Foreskin keratinocyte (primary cell): ENCODE measurements at places on chromosomes 13 and 19. TPM values are rescaled to one million over a fixed set of nuclear protein-coding genes. Genes with fewer than 3 reads are reported as not detected.

The NALCN gene
- polyA plus RNA-seq: 0.04 TPM in 1 of 2 replicates, not detected in the other

The TMPRSS9 gene
- not detected in 2 replicates for polyA plus RNA-seq

The KLF1 gene
- polyA plus RNA-seq: 0.11 and 0.12 TPM in 2 replicates

The ZNF723 gene
- not detected in 2 replicates for polyA plus RNA-seq

The BORA gene
- polyA plus RNA-seq: 5.6 and 7.5 TPM in 2 replicates

The MYPOP gene
- 7.1 and 8.1 TPM in 2 replicates for polyA plus RNA-seq

The C19orf67 gene
- not detected in 2 replicates for polyA plus RNA-seq

The ZNF541 gene
- not detected in 2 replicates for polyA plus RNA-seq

The CYP2F1 gene
- not detected in 2 replicates for polyA plus RNA-seq

The PSG1 gene
- not detected in 2 replicates for polyA plus RNA-seq

The ZNF546 gene
- polyA plus RNA-seq: 0.37 and 0.38 TPM in 2 replicates

The TTC9B gene
- polyA plus RNA-seq: not detected in 2 replicates

The DNAJC15 gene
- 26.9 and 41.9 TPM in 2 replicates for polyA plus RNA-seq

The PLVAP gene
- not detected in 2 replicates for polyA plus RNA-seq

The HCN2 gene
- 0.18 and 0.19 TPM in 2 replicates for polyA plus RNA-seq

The GRK1 gene
- polyA plus RNA-seq: not detected in 2 replicates

The ZNF99 gene
- polyA plus RNA-seq: not detected in 2 replicates

The LRRC63 gene
- polyA plus RNA-seq: 0.02 TPM in 1 of 2 replicates, not detected in the other

The UGGT2 gene
- polyA plus RNA-seq: 4.0 and 5.1 TPM in 2 replicates

The ZNF850 gene
- polyA plus RNA-seq: 0.20 and 0.31 TPM in 2 replicates

The CEACAM3 gene
- not detected in 2 replicates for polyA plus RNA-seq

The TMEM221 gene
- 0.24 and 0.36 TPM in 2 replicates for polyA plus RNA-seq

The PSG4 gene
- polyA plus RNA-seq: 4.4 and 7.3 TPM in 2 replicates

The ONECUT3 gene
- polyA plus RNA-seq: not detected in 2 replicates

The ITPKC gene
- 20.7 and 30.5 TPM in 2 replicates for polyA plus RNA-seq

The NXNL1 gene
- not detected in 2 replicates for polyA plus RNA-seq

The SLC7A10 gene
- not detected in 2 replicates for polyA plus RNA-seq

The ZNF416 gene
- 3.1 and 3.2 TPM in 2 replicates for polyA plus RNA-seq

The SYMPK gene
- polyA plus RNA-seq: 54.8 and 55.6 TPM in 2 replicates

The PRODH2 gene
- not detected in 2 replicates for polyA plus RNA-seq

The PRR22 gene
- polyA plus RNA-seq: 3.5 and 3.9 TPM in 2 replicates

The BRME1 gene
- polyA plus RNA-seq: 0.33 and 0.58 TPM in 2 replicates

The KLK12 gene
- 0.07 and 0.10 TPM in 2 replicates for polyA plus RNA-seq

The CYP2A6 gene
- polyA plus RNA-seq: not detected in 2 replicates

The SBK3 gene
- not detected in 2 replicates for polyA plus RNA-seq

The PLPPR2 gene
- polyA plus RNA-seq: 10.4 and 12.2 TPM in 2 replicates

The DLL3 gene
- 2.8 and 3.0 TPM in 2 replicates for polyA plus RNA-seq

The QPCTL gene
- 12.6 and 14.5 TPM in 2 replicates for polyA plus RNA-seq

The PLPPR3 gene
- 0.15 TPM in 1 of 2 replicates, not detected in the other for polyA plus RNA-seq
